A549 treated with ZK216348 at 1 μM for 4 hours (cell line): ENCODE measurements at places on chromosomes 5 and 9. TPM values are rescaled to one million over a fixed set of nuclear protein-coding genes. Genes with fewer than 3 reads are reported as not detected.

The FBXL7 gene
- total RNA-seq: 1.0 to 1.6 TPM (median 1.5 TPM) in 5 replicates

The LHX6 gene
- total RNA-seq: 0.57 to 1.3 TPM (median 1.2 TPM) in 5 replicates

The CER1 gene
- not detected in 5 replicates for total RNA-seq

The LCN1 gene
- total RNA-seq: 0.53 TPM in 1 of 5 replicates, not detected in the others

The FNBP1 gene
- total RNA-seq: 11.6 to 15.5 TPM (median 13.8 TPM) in 5 replicates
